ENCODE measurements at places on chromosomes 12 and 14. TPM values are rescaled to one million over a fixed set of nuclear protein-coding genes. Genes with fewer than 3 reads are reported as not detected.

DNA sequence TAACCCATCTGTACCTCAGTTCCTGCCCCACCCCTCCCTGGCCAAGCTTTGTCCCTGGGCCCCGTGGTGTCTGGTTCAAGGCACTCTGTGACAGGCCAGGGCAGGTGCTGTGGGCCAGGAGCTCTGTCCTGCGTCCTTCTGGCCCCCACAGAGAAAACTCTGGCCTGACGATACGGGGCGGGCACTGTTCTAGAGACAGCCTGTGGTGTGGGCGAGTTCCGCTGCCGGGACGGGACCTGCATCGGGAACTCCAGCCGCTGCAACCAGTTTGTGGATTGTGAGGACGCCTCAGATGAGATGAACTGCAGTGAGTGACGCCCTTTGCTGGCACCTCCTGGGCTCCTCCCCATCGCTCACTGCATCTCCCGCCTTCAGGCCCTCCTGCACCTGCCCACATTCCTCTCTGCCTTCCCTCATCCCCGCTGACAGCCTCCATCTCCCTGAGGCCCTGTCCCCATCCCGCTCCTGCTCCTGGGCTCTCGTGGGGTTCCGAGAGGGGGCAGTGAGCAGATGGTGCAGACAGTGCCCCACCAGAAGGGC, 22.8 kb upstream of the NXPH4 start:
- DNase-seq: no peak

- DNase-seq: no peak
Observed at GRCh38 chr12:26027401-26027800, 68.9 kb downstream of the RASSF8 start.

- no peak for DNase-seq
Observed at GRCh38 chr14:74080820-74081460, 3.3 kb downstream of the ALDH6A1 start.

- DNase-seq: no peak
Observed at GRCh38 chr12:132592282-132592970, 18.0 kb downstream of the LRCOL1 start.

DNA sequence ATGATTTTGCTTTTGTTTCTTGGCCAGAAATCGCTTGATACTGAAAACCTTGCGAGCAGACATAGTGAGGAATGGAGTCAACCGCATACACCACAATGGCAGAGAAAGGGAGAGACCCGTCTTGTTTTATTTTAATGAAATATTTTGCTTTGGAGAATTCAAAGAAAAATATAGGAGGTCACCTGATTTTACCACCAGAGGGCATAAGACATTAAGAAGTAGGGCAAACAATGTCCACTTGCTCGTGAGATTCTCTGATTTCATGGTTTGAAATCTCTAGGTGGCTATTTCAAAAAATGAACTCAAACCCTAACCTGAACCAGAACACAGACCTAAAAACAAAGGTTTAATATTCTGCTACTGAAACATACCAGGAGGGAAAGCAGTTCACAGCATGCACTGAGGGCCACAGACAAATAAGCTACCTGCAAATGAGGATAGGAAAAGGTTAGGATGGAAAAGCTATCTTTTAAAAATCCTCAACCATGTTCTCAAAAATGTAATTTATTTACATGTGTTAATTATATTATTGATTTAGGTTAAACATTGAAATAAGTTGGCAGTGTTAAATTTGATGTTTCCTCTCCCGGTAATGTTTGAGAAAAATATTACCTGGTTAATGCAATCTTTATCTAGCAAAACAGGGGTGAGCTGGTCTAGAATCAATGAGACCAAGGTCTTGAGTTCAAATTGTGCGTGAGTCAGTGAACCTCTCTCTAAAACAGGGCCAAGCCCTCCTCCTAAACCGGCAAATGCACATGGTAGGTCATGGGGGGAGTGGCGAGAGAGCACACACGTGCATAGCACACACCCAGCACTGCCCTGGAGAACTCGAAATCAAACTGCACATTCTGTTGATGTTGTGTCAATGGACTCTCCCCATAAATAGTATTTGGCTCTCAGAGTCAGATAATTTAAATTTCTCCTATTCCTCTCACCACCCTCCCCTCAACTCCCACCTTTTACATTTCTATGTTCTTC, 12.5 kb downstream of the IFNG-AS1 start:
- DNase-seq: no peak

GRCh38 chr12:121781998-121782979, 11.2 kb downstream of the RHOF start:
- peak; percentile 60 for DNase-seq

GRCh38 chr12:63394983-63395382, 244.0 kb upstream of the AVPR1A start:
- DNase-seq: no peak

- no peak for DNase-seq
Observed at GRCh38 chr12:130511285-130511684, 173.6 kb downstream of the PIWIL1 start.

LRP10 gene
- total RNA-seq: 26.2 TPM

LAG3 gene
- 71.1 TPM for total RNA-seq

ARHGEF40 gene
- 0.23 TPM for total RNA-seq
